Heart left ventricle (tissue), 16 donors: ENCODE measurements at places on chromosomes 12 and 14. TPM values are rescaled to one million over a fixed set of nuclear protein-coding genes. Genes with fewer than 3 reads are reported as not detected.

GRCh38 chr12:112792301-112792700, 753 bp downstream of the RPH3A start:
- H3K27me3 ChIP-seq, result peaks cover 34% of the 10 kb centered on the region
- H3K4me1 ChIP-seq, result no peaks in the 10 kb centered on the region
- H3K36me3 ChIP-seq, result no peaks in the 10 kb centered on the region
- no peak overlapping the region for H3K4me3 ChIP-seq
- no peak for DNase-seq
- H3K27ac ChIP-seq, result no peak overlapping the region

GRCh38 chr12:76548222-76548837, 11.2 kb downstream of the OSBPL8 start:
- DNase-seq, result no peak
- peaks cover 55% of the 10 kb centered on the region for H3K4me1 ChIP-seq
- H3K27me3 ChIP-seq, result no peaks in the 10 kb centered on the region
- H3K27ac ChIP-seq, result peak overlapping the region; percentile 17

DNA sequence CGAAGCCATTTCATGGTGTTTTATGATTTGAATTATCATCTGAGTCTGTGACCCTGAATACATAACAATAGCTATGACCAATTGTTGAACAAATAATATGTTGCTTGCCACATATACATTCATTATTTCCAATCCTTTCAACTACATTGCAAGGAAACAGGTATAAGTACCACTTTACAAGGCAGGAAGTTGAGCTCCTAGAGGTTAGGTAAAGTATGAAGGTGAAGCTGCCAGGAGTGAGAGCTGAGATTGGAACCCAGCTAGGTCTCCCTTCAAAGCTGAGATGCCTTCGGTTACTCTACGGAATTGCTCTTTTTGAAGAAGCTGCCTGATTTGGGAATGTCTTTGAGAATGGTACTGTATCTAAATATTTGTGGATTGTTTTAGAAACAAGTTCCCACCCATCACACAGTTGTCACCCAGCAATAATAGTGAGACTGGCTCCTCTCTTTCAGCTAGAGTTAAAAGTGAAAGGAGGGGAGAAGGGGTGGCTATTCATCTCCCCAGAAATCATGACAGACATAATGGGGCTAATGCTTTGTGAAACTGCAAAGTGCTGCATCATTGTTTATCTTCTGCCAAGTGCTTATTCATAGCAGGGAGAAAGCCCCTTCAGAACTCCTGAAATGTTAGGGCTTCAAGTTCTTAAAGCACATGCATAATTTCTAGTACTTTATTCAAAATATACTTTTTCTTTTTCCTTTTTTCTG, 75.9 kb upstream of the AMIGO2 start:
- no peaks in the 10 kb centered on the region for H3K4me1 ChIP-seq
- H3K4me3 ChIP-seq, result no peak overlapping the region
- no peaks in the 10 kb centered on the region for H3K36me3 ChIP-seq
- no peak overlapping the region for H3K27ac ChIP-seq
- no peaks in the 10 kb centered on the region for H3K27me3 ChIP-seq

DNA sequence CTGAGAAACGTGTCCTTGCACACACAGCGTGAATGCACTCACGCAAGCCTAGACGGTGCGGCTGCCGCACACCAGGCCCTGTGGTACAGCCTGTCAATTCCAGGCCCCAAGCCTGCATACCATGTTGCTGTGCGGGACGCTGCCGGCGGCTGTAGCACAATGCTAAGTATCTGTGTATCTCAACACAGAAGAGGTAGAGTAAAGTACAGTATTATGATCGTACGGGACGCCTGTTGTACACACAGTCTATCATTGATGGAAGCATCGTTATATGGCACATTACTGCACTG, 45.0 kb downstream of the AMN start:
- H3K27me3 ChIP-seq, result no peaks in the 10 kb centered on the region
- no peak for DNase-seq
- no peak overlapping the region for H3K4me3 ChIP-seq

- no peak for DNase-seq
- no peaks in the 10 kb centered on the region for H3K27me3 ChIP-seq
- no peaks in the 10 kb centered on the region for H3K4me1 ChIP-seq
- no peak overlapping the region for H3K27ac ChIP-seq
- H3K36me3 ChIP-seq, result no peaks in the 10 kb centered on the region
- no peak overlapping the region for H3K4me3 ChIP-seq
Measured at GRCh38 chr14:37985826-37986470, 221.8 kb upstream of the SSTR1 start.

Gene KRT1
- not detected for total RNA-seq
